CD4-positive, alpha-beta memory T cell (primary cell): ENCODE measurements at places on chromosomes 1 and 21. TPM values are rescaled to one million over a fixed set of nuclear protein-coding genes. Genes with fewer than 3 reads are reported as not detected.

EPS8L3 gene
- total RNA-seq: not detected

GJA9 gene
- not detected for total RNA-seq

C1orf167 gene
- not detected for total RNA-seq

DNA sequence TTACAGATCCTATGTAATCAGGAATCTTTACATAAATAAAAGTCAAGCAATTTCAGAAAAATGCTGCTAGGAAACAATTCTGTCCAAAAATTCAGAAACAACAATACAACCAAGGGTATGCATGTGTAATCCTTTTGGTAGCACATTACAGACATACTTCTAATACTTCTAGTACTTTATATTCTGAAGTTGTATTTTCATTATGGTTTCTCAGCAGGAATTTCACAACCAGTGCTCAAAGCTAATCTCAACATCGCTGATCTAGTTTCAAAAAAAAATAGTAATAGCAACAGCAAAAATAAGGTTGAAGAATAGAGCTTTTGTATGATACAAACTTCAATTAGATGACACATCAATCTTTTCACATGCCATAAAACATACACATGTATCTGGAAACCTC is 545.2 kb downstream of the LTN1 start:
- no peak overlapping the region for H3K27ac ChIP-seq
- DNase-seq: no peak
- H3K4me3 ChIP-seq: no peak overlapping the region
- H3K36me3 ChIP-seq: no peaks in the 10 kb centered on the region
- H3K4me1 ChIP-seq: no peaks in the 10 kb centered on the region

- no peaks in the 10 kb centered on the region for H3K36me3 ChIP-seq
- DNase-seq: no peak
- no peaks in the 10 kb centered on the region for H3K4me1 ChIP-seq
- no peak overlapping the region for H3K4me3 ChIP-seq
- no peaks in the 10 kb centered on the region for H3K27me3 ChIP-seq
Observed at GRCh38 chr1:14745789-14746188, 147.3 kb downstream of the KAZN start.

DNA sequence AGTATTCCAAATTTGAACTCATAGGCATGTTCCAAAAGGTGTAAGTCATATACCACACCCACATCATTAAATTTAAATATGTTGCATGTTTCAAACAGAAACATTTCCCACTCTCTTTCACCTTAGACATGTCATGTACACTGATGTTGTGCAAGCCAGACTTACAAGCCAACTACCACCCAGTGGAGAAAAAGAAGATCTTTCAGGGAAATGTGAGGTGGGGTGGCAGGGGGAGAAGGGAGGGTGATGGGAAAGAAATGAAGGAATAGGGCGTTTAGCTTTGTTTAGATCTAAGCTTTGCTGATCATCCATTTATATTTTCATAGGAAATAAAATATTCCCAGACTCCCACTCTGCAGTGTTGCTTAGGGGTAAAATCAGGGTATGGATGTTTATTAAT is 1.6 kb downstream of the NEGR1 start:
- H3K4me1 ChIP-seq: peaks cover 7% of the 10 kb centered on the region
- H3K36me3 ChIP-seq: no peaks in the 10 kb centered on the region
- H3K27me3 ChIP-seq: peaks cover 3% of the 10 kb centered on the region
- H3K27ac ChIP-seq: no peak overlapping the region
- no peak overlapping the region for H3K4me3 ChIP-seq
- DNase-seq: no peak

GRCh38 chr1:109818271-109818987 is 54.7 kb upstream of the EPS8L3 start:
- no peaks in the 10 kb centered on the region for H3K36me3 ChIP-seq
- no peak for DNase-seq
- no peak overlapping the region for H3K4me3 ChIP-seq

DNA sequence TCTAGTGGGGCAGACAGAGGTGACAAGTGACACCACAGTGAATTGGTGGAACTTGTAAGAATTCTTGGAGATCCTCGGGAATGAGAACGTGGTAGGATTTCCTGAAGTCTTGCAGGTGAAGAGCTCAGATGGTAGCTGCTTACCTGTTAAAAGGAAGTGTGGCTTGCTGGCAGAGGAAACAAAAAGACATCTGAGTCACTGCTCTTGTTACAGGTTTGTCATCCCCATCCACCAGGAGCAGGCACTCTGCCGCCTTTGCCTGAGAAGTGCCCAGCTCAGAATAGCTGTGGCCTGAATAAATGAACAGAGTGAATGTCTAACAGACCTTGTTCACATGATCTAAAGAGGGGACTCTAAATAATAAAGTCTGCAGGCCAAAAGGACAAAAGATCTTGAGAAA is 12.3 kb upstream of the ZSCAN20 start:
- no peaks in the 10 kb centered on the region for H3K36me3 ChIP-seq
- no peak for DNase-seq
- H3K4me1 ChIP-seq: no peaks in the 10 kb centered on the region

GRCh38 chr1:39946216-39946615 is 8.7 kb upstream of the MFSD2A start:
- no peak overlapping the region for H3K4me3 ChIP-seq
- H3K4me1 ChIP-seq: no peaks in the 10 kb centered on the region
- H3K36me3 ChIP-seq: no peaks in the 10 kb centered on the region
